Stimulated activated CD4-positive, alpha-beta T cell treated with anti-CD3 and anti-CD28 coated beads, Interleukin-4, amount 100 ng/mL, for 48 hours (primary cell): ENCODE measurements at places on chromosomes 16 and 17.
A peak's percentile ranks its signal among the peaks of the same experiment; 100 is the strongest.

DNA sequence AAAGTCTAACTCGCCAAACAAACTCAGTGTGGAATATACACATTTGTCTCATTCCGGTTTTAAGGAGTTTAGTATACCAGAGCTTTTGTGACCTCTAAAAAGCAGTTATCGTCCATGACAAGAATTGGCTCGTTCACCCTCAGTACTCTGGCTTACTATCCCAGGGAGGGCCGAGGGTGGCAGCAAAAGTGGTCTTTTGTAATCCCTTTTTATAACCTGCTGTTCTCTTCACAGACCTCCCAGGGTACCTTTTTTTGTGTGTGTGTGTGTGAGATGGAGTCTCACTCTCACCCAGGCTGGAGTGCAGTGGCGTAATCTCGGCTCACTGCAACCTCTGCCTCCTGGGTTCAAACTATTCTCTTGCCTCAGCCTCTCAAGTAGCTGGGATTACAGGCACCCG is 8.9 kb downstream of the NMT1 start:
- no peak for DNase-seq

GRCh38 chr17:30361766-30362279 is 16.9 kb upstream of the CPD start:
- no peak for DNase-seq

GRCh38 chr17:63838631-63839171 is 3.8 kb downstream of the SMARCD2 start:
- no peak for DNase-seq

- peak; percentile 94 for DNase-seq
Measured at GRCh38 chr16:90077240-90077756, at the start of gene PRDM7. PRDM7 (minus strand) TSS chr16:90077331; CDS start chr16:90075910, 1,421 bp downstream.

- DNase-seq: no peak
Measured at GRCh38 chr16:14418795-14419225, 211.2 kb downstream of the PARN start.

- DNase-seq: no peak
Measured at GRCh38 chr17:78278139-78278741, 46.8 kb downstream of the TMEM235 start.

DNA sequence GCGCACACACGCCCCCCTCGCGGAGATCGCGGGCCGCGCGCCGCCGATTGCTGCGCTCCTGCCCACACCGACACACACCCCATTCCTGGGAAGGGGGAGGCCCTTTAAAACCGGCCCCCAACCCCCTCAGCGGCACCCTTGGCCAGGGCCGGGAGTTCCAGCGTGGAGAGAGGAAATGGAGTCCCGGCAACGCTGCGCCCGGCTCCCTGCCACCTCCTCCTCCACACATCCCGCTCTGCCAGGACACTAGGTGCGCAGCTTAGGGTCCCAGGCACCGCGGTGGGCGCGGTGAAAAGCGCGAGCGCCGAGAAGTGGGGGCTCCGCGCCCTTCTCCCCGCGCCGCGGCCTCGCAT is 397 bp downstream of the CDC42EP4 start:
- no peak for DNase-seq
